Body of pancreas (tissue), 4 donors: ENCODE measurements at places on chromosomes 1 and 21.

- peak; percentile 34 for DNase-seq
These were observed 657.1 kb upstream of the BRINP3 start for GRCh38 chr1:191134796-191135195.

DNA sequence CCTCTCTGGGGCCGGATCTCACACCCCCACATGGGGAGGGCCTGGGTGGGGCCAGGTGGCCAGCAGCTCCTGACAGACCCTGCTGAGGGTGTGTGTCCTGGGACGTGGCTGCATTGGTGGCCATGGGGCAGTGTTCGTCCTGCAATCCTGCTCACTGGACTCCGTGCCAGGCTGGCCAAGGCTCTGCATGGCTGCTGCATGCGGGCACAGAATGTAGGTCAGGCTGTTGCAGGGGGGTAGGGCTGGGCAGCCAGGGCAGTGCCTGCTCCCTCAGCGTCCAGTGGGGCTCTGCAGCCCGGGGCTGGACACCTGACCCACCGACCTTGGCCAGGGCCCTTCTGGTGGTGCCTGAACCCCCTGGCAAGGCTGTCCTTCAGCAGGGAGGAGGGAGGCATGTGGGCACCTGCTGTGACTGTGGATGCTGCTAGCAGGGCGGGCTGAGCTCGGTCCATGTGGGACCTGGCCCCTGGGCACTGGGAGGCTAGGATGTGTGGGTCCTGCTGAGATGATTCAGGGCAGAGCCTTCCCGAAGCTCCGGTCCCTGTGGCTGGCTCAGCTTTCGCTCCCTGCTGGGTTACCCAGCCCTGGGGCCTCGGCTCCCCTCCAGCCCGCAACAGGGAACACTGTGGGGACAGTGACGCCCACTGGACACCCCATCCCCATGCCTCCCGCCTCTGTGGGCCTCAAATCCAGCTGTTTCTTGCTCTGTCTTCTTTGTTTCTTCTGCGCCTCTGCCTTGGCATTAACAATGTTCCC, 14.9 kb upstream of the PLCH2 start:
- no peak for DNase-seq

DNA sequence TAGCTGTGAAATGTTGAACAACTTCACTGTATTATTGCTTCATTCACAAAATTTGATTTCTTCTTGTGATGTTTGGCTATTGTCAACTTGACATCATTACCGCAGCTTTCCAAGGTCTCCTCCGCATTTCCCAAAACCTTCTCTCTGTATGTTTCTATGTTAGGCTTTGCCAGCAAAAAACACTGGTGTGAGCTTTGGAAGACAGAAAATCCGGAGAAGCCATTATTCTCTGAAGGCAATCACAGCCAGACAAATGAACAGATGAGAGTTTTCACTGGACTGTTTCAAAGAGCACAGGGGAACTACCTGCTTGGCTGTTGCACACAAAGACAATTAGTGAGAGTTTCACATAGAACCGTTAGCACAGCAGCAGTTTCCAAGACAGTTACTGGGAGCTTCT, 609.6 kb downstream of the BRINP3 start:
- DNase-seq = no peak

GRCh38 chr1:9181990-9182783, 52.4 kb upstream of the H6PD start:
- peak; percentile 48 for DNase-seq

DNA sequence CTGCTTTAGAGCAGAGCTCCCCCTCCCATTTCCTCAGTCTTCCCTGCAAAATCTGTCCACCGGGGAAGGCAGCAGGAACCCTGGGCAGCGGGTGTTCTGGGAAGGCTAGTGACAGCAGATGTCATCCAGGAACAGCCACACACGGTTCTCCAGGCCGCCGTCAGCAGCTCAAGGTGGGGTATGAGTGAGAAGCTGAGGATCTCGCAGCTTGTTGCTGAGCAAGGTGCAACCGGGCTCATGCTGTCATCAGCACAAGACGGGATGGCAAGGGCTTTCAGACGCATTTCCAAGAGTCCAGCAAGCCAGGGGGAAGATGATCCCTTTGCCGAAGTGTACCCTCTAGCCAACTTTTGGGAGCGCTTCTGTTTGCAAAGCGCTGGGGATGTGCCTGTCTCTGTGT, 23.0 kb upstream of the SPSB1 start:
- DNase-seq = no peak

- DNase-seq = no peak
These were observed 363.9 kb upstream of the PROX1 start for GRCh38 chr1:213623862-213624261.

GRCh38 chr1:15931401-15931800, 44.5 kb downstream of the ZBTB17 start:
- DNase-seq = no peak

- DNase-seq = no peak
These were observed 169.4 kb upstream of the HMCN1 start for GRCh38 chr1:185564816-185565215.

- no peak for DNase-seq
These were observed 39.5 kb upstream of the EDARADD start for GRCh38 chr1:236354330-236355147.

GRCh38 chr1:174209347-174210187, 50.2 kb downstream of the RABGAP1L start:
- no peak for DNase-seq

DNA sequence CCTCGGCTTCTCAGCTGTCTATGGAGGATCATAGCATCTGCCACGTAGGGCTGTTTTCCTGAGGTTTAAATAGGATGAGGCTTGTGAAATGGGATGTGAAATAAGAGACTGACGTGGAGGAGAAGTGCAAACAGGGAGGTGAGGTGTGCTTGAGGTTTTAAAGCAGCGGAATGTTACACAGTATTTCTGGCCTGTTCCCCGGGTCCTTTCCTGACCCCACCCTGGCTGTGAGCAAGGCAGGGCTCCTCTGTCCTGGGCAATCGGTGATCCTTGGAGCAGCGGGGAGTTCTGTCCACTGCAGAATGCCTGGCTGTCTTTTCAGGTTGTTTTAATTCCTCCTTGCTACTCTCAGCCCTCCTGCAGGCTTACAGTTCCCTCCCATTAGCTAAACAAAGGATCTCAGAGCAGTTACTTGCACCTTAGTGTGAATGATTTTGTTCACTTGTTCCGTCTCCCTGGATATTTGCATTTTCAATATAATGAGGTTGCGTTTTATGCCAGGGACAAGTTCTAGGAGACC, 38.6 kb downstream of the LHX4 start:
- DNase-seq = no peak
